ENCODE measurements at places on chromosomes 5 and 9. TPM values are rescaled to one million over a fixed set of nuclear protein-coding genes. Genes with fewer than 3 reads are reported as not detected.

GRCh38 chr9:27248702-27249101 is 48.2 kb downstream of the EQTN start:
- no peak overlapping the region for H3K27ac ChIP-seq
- no peaks in the 10 kb centered on the region for H3K27me3 ChIP-seq
- no peaks in the 10 kb centered on the region for H3K36me3 ChIP-seq
- no peak overlapping the region for H3K4me3 ChIP-seq
- no peak for DNase-seq

DNA sequence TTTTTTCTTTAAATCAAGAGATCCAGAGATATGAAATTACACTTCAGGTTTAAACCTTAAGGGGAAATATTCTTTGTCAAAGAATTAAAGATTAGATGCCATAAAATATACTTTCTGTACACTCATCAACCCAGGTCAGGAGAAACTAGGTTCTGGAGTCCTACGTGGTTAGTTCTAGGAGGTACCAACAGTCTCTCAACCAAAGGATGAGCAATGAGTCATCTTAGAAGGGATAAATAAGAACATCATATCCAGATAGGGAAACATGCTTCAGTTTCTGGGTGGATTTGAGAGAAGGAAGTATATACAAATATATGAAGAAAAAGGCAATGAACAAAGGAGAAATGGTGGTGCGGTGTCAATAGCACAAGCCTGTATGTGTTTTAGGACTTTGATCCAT is 98.2 kb downstream of the CSNK1G3 start:
- DNase-seq, result no peak
- H3K4me3 ChIP-seq, result no peak overlapping the region
- peaks cover 11% of the 10 kb centered on the region for H3K36me3 ChIP-seq
- H3K4me1 ChIP-seq, result peaks cover 7% of the 10 kb centered on the region
- H3K27me3 ChIP-seq, result no peaks in the 10 kb centered on the region
- no peak overlapping the region for H3K27ac ChIP-seq

- H3K27ac ChIP-seq, result no peak overlapping the region
- no peak overlapping the region for H3K4me3 ChIP-seq
- H3K4me1 ChIP-seq, result no peaks in the 10 kb centered on the region
- no peaks in the 10 kb centered on the region for H3K36me3 ChIP-seq
- DNase-seq, result no peak
Observed at GRCh38 chr5:128927644-128928043, 37.6 kb upstream of the SLC27A6 start.

Gene INSYN2B
- not detected for total RNA-seq

DNA sequence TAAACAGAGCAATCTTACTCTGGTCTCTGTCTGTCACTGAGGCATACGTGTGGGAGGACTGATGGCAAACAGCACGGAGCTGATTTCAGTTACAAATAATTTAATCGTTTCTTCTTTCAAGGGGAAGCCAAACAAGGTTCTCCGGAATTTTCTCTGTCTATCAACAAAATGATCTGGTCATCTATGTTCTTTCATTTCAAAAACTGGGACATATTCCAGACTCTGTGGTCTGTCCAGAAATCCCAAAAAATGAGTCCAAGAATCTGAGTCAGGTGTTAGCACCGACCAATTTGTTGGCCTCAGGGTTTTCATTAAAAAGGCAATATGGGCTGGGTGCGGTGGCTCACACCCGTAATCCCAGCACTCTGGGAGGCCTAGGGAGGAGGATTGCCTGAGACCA is 69.9 kb upstream of the ZNF608 start:
- no peaks in the 10 kb centered on the region for H3K36me3 ChIP-seq
- DNase-seq, result no peak
- H3K27ac ChIP-seq, result no peak overlapping the region
- no peaks in the 10 kb centered on the region for H3K27me3 ChIP-seq
- no peaks in the 10 kb centered on the region for H3K4me1 ChIP-seq
- H3K4me3 ChIP-seq, result no peak overlapping the region
